ENCODE measurements at places on chromosomes 1 and 21.
A peak's percentile ranks its signal among the peaks of the same experiment; 100 is the strongest.

GRCh38 chr1:48563021-48563420, 91.0 kb upstream of the SPATA6 start:
- DNase-seq: no peak
- H3K36me3 ChIP-seq: no peaks in the 10 kb centered on the region
- H3K27ac ChIP-seq: no peak overlapping the region
- H3K27me3 ChIP-seq: no peaks in the 10 kb centered on the region

DNA sequence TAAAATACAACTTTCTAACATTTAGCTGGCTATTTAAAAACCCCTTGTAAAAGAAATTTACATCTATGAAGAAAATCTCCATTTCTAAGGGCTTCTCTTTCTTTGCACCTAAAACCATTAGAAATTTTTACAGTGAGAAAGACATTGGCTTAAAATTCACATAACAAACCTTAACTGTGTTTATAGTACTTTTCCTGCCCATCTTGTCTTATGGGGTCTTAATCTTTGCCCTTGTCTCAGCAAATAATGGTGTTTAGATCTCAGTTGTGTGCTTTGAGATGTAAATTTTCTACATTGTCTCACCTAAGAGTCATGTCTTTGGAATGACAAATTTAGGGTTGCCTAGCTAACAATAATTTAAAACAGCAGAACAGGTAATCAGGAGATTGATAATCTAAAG, 71.5 kb downstream of the DDAH1 start:
- no peaks in the 10 kb centered on the region for H3K4me1 ChIP-seq
- H3K27me3 ChIP-seq: no peaks in the 10 kb centered on the region
- H3K36me3 ChIP-seq: no peaks in the 10 kb centered on the region
- no peak for DNase-seq
- no peak overlapping the region for H3K27ac ChIP-seq

- DNase-seq: no peak
- no peaks in the 10 kb centered on the region for H3K36me3 ChIP-seq
- no peak overlapping the region for H3K4me3 ChIP-seq
- no peak overlapping the region for H3K27ac ChIP-seq
- H3K4me1 ChIP-seq: no peaks in the 10 kb centered on the region
These were observed 78.4 kb downstream of the PEX14 start for GRCh38 chr1:10553118-10553517.

- H3K4me3 ChIP-seq: no peak overlapping the region
- DNase-seq: peak; percentile 9
- H3K4me1 ChIP-seq: peaks cover 4% of the 10 kb centered on the region
- peak overlapping the region; percentile 11 for H3K27ac ChIP-seq
- no peaks in the 10 kb centered on the region for H3K36me3 ChIP-seq
These were observed 351.3 kb upstream of the SGIP1 start for GRCh38 chr1:66182551-66183178.

DNA sequence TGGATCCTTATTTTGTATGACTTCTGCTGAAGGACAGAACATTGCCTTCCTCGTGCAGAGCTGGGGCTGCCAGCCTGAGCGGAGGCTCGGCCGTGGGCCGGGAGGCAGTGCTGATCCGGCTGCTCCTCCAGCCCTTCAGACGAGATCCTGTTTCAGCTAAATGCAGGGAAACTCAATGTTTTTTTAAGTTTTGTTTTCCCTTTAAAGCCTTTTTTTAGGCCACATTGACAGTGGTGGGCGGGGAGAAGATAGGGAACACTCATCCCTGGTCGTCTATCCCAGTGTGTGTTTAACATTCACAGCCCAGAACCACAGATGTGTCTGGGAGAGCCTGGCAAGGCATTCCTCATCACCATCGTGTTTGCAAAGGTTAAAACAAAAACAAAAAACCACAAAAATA, 27.5 kb upstream of the KDM4A start:
- no peak overlapping the region for H3K27ac ChIP-seq
- DNase-seq: no peak
- H3K4me1 ChIP-seq: no peaks in the 10 kb centered on the region
- no peaks in the 10 kb centered on the region for H3K36me3 ChIP-seq
- no peaks in the 10 kb centered on the region for H3K27me3 ChIP-seq

DNA sequence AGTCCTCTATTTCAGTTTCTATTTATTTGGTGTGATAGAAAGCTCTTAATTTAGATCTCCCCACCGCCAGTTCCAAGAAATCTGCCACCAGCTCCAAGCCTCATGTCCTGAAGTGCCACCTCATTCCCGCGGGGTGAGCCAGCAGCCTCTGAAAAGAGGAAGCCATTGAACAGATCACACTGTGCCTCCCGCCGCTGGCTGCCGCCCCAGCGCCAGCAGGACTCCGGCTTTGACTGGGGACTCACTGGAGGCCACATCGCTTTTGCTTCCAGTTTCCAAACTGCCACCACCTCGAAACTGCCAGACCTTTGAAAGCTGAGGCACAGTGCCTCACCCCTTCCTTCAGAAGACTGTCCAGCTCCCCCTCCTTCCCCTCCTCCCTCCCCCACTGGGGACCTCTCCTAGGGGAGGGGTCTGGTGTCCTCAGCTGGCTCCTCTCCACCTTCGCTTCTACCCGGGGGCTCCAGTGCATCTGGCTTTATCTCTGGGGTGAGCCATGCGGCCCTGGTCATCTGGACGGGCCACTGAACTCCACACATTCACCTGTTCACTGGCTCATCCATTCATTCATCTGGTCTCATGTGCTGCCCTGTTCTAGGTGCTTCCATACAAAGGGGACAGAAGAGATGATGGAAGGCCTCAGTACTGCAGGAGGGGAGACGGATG, 58.9 kb downstream of the VPS26C start:
- no peak overlapping the region for H3K4me3 ChIP-seq
- no peak overlapping the region for H3K27ac ChIP-seq
- H3K27me3 ChIP-seq: no peaks in the 10 kb centered on the region
- H3K36me3 ChIP-seq: peaks cover 3% of the 10 kb centered on the region
- peak; percentile 51 for DNase-seq
- peaks cover 10% of the 10 kb centered on the region for H3K4me1 ChIP-seq

DNA sequence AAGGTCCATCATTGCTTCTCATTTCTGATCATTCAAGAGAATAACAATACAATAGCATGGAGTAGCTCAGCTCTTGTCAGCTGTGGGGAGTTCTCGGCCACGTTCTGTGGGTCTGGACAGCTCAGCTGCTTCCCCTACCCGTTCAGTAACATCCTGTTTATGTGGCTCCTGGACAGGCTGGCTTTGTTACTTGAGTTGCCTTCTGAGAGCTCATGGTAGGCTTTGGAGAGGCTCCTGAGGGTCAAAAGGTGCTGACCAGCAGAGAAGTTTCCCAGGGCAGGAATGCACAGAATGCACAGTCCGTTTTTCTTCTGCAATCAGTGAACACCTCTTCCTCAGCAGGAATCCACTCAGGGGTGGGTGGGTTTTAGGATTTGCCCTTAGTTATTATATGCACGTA, 36.0 kb downstream of the KAZN start:
- no peaks in the 10 kb centered on the region for H3K36me3 ChIP-seq
- no peak overlapping the region for H3K27ac ChIP-seq
- no peak overlapping the region for H3K4me3 ChIP-seq
- H3K27me3 ChIP-seq: no peaks in the 10 kb centered on the region
- H3K4me1 ChIP-seq: no peaks in the 10 kb centered on the region

DNA sequence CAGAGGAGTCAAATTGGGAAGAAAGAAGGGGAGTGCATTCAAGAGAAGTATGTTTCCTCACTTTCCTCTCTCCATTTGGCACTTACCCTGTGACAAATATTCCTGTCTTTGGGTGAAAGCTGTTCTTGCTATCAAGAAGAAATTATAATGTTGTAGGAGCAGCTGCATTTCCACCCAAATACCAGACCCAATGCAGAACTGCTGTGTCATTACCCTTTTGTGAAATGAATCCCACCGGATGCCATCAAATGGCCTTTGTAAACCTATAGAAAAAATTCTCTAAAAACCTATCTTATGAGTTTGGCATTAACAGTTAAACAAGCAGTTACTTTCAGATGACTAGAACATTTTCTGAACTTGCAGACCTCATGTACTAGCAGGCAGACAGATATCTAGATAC, 16.7 kb upstream of the PALMD start:
- H3K4me3 ChIP-seq: no peak overlapping the region
- H3K27me3 ChIP-seq: no peaks in the 10 kb centered on the region

GRCh38 chr1:31749785-31750735, 14.1 kb downstream of the ADGRB2 start:
- no peaks in the 10 kb centered on the region for H3K36me3 ChIP-seq
- H3K4me3 ChIP-seq: no peak overlapping the region
- no peak for DNase-seq

DNA sequence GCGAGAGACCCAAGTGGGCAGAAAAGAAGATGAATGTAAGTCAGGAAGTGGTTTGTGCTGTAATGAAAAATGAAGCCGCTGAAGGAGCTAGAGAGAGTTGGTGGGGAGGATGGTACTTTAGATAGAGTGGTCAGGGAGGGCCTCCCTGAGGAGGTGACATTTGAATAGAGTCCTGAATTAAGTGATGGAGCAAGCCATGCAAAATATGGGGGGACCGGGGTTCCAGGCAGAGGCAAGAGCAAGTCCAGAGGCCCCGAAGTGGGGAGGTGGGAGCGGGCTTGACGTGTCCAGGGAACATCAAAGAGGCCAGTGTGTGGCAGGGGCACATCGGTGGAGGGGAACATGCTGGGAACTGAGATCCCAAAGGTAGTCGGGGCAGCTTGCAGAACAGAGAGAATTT, 43.1 kb downstream of the OPRD1 start:
- no peaks in the 10 kb centered on the region for H3K4me1 ChIP-seq
- no peak for DNase-seq
- H3K4me3 ChIP-seq: no peak overlapping the region
- peaks cover 3% of the 10 kb centered on the region for H3K27me3 ChIP-seq
- H3K27ac ChIP-seq: no peak overlapping the region

DNA sequence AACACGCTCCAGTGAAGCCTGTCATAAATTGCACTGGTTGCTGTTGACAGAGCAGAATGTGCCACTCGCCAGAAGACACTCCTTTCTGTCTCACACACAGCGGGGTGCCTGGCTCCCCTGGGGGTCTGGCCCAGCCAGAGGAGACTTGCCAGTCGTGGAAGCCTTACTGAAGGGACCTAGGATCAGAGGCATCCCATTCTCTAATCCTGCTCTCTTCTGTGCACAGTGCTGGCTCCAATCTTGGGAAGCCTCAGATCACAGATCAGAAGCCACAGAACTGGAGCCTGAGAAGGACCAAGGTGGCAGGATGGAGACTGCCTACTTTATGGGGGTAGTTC, 1.4 kb downstream of the SLC9A1 start:
- no peaks in the 10 kb centered on the region for H3K36me3 ChIP-seq
- H3K27ac ChIP-seq: peak overlapping the region; percentile 90
- DNase-seq: peak; percentile 47
- H3K4me1 ChIP-seq: peaks cover 66% of the 10 kb centered on the region
- H3K27me3 ChIP-seq: no peaks in the 10 kb centered on the region

DNA sequence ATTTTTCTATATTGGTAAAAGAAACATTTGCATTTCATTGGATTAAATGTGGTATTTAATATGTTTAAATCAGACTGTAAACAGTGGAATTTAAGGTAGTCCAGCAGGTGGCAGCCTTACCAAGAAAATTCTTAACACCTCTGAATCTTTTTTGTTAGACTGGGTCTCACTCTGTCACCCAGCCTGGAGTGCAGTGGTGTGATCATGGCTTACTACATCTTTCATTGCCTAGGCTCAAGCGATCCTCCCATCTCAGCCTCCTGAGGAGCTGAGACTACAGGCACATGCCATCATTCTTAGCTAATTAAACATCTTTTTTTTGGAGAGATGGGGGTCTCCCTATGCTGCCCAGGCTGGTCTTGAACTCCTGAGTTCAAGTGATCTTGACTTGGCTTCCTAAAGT, 98.8 kb downstream of the RABGAP1L start:
- peak; percentile 33 for DNase-seq
- H3K27me3 ChIP-seq: no peaks in the 10 kb centered on the region
- H3K36me3 ChIP-seq: no peaks in the 10 kb centered on the region
- H3K4me1 ChIP-seq: no peaks in the 10 kb centered on the region

- H3K27ac ChIP-seq: no peak overlapping the region
- no peaks in the 10 kb centered on the region for H3K36me3 ChIP-seq
- no peak for DNase-seq
- H3K4me3 ChIP-seq: no peak overlapping the region
These were observed 9.8 kb downstream of the LGR6 start for GRCh38 chr1:202203238-202204039.

DNA sequence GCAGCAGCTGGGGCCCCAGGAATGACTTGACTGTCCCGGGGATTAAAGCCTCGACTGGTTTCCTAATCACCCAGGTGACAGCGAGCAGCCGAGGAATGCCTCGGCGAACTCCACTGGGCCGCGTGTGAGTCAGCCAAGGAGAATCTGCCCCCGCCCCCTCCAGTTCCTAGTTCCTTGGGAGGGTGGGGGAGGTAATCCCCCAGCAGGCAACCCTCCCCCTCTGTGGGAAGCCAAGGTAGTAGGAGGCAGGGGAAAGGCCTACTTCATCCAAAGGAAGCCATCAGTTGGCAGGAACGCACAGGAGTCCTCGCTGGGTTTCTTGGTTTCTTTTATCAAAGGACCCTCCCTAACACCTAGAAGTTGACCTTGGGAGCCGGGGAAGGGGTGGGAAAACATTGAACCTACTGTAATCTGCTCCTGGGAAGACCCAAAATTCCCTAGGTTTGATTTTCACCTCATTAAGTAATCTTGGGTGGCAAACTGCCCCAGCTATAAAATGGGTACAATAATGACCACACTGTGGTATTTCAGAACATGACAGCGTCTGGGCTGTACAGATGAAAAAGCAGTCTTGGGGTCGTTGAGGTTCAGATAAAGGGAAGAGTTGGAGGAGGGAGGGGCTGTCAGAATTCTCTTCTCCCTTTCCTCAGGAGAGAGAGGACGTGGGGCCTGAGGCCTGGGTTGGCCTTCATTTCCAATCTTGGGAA, 1.4 kb downstream of the TENT5B start:
- H3K4me1 ChIP-seq: peaks cover 15% of the 10 kb centered on the region
- H3K4me3 ChIP-seq: peak overlapping the region; percentile 42

DNA sequence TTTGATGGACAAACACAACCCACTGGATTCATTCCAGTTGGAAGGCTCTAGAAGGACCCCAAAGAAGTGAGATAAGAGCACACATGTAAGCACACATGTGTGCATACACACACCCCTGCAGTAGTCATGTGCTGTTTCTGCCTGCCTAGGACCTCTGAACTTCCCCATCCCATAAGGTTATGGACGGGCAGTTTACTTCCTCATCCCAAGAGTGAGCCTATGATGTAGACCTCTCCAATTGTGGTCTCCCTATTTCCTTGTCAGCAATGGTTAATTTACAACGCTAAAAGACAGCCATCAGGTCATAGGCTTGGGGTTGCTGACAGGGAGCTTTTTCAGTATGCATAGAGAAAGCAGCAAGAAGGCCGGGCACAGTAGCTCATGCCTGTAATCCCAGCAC, 15.4 kb upstream of the ADAR start:
- no peaks in the 10 kb centered on the region for H3K27me3 ChIP-seq
- peaks cover 12% of the 10 kb centered on the region for H3K4me1 ChIP-seq
- H3K36me3 ChIP-seq: no peaks in the 10 kb centered on the region
- DNase-seq: no peak
- H3K27ac ChIP-seq: no peak overlapping the region
- H3K4me3 ChIP-seq: no peak overlapping the region
